ENCODE measurements at places on chromosomes 7 and 10. TPM values are rescaled to one million over a fixed set of nuclear protein-coding genes. Genes with fewer than 3 reads are reported as not detected.

The C10orf88 gene
- total RNA-seq, result 16.9 TPM

The ZPBP gene
- total RNA-seq, result not detected

The MKLN1 gene
- 31.5 TPM for total RNA-seq

DNA sequence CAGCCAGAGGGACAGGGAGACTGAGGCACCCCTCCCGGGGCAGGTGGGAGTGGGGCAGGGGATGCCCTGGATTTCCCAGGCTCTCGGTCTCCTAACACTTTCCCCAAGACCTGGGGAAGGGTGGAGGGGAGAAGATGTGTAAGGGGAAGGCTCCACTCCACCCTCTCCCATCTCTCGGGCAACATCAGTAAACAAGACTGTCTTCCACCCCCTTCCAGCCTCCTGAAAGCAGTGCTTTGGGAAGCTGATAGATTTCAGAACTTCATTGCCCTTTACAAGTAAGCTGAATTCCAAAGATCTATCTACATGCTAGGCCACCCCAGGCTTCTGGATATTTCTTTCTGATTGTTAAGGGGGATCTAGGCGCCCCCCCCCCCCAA is 3.7 kb downstream of the FLNC start:
- peak; percentile 63 for DNase-seq

DNA sequence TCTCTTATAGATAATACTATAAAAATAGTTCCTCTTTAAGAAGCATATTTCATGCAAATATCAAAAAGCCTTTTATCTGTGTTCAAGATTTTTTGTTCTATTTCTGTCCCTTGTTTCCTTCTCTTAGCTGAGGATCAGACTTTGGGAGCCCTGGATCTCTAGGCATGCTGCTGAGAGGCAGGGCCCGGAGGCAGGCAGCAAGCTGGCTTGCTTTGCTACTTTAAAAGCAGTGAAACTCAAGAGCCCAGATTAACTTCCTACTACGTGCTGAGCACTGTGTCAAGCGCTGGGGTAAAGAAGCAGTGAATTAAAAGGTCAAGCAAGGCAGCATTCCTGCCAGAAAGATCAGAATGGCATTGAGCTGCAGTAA is 31.0 kb upstream of the ARID5B start:
- DNase-seq, result no peak
